ENCODE measurements at places on chromosomes 6 and 20.

DNA sequence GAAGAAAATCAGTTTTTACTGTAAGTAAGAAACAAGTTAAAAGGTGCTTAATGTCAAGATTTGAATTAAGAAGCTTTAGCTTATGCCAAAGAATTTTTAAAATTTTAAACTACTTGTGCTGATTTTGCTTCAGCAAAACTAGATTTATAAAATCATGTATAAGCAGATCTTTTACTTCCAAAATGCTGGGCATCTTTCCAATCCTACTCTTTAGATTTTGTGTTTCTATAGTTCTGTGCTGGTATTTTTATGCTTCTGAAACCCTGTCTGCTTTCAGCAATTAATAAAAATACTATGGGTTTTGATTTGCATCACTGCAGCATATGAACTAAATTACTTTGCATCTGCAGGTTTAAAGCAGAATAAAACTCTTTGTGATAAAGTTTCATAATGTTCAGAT, 238.6 kb upstream of the RNF217 start:
- DNase-seq = no peak

- no peak for DNase-seq
Observed at GRCh38 chr6:158869826-158870648, 50.9 kb upstream of the EZR start.

DNA sequence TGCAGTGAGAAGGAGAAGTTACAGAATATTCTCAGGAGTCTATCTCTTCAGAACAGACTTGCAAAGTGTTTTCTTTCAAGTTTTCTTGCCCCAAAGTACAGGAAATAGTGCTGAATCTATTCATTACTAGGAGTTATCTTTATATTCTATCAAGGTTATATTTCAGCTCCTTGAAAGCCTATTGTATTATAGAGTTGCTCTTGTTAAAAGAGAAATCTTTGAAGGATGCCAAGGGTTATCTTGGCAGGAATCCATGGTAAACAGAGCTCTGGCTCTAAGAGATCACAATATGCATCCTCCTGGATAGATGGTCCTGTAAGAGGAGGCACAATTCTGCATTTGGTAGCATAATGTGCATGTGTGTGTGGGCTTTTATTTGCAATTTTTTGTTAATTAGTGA, 21.2 kb upstream of the SNRPB2 start:
- DNase-seq = no peak

DNA sequence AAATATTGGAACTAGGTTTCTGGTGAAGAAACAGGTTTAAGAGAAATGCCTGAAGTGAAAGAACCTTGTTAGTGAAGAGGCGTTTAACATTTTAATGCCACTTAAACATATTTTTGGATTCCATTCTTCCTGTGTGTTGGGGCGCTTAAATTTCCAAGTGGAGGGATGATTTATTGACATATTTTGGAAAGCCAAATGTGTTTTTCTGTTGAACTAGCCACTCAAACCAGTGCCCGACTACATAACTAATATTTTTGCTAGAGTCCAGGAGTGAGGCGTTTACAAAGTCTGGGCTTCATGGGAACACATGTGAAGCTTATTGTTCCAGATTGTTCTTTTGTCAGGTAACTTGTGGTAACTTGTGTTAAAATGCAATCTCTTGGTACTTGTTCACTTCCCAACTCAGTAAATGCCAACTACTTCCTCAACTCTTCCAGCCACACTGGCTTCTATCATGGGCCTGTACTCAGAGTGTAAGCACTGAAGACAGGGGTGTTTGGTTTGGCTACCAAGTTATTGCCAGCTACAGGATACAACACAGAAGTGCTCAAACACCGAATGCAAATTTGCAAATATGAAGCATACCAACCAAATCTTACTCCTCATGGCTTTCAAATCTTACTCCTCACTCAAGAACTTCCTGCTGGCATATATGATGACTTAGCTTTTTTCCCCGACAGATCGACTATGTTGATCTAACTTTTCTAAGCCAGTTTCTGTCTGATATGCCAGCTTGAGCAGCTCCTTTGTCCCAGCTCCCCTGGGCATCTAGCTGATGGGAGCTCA, 2.0 kb upstream of the ZNFX1 start:
- DNase-seq = no peak

- DNase-seq = no peak
Observed at GRCh38 chr20:53626584-53626983, 32.9 kb upstream of the ZNF217 start.

GRCh38 chr6:163356324-163356723, 58.2 kb upstream of the QKI start:
- DNase-seq = peak; percentile 88

GRCh38 chr6:65637289-65638046, 69.6 kb downstream of the EYS start:
- DNase-seq = no peak

DNA sequence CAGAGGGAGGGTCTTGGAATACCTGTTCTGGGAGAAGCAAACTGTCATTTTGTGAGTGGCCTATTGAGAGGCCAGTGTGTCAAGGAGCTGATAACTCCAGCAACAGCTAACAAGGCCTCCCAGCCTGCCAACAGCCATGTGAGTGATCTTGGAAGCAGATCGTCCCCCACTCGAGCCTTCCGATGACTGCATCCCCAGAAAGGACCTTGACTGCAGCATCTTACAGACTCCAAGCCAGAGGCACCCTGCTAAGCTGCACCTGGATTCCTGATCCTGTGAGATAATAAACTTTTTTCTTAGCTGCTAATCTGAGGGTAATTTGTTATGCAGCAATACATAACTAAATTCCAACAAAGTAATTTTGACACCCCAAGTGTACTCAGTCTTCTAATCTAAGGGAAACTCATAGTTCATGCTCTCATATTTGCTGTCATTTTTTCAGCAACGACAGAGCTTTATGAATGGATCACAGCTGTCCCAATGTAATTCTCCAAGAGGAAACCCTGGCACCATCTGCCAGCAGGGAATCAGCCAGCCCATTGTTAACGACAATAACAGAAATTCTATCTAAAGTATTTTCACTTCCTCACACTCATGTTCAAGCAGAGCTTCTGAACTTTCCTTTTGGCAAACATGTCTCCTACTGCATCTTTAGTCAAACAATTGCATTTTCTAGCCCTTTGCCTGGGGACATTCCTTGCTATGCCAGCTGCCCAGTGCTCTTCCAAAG, 470.2 kb upstream of the BTBD3 start:
- DNase-seq = no peak

GRCh38 chr6:98779618-98780017, 54.8 kb upstream of the POU3F2 start:
- DNase-seq = no peak

GRCh38 chr6:150183105-150183504, 40.3 kb downstream of the PPP1R14C start:
- no peak for DNase-seq

DNA sequence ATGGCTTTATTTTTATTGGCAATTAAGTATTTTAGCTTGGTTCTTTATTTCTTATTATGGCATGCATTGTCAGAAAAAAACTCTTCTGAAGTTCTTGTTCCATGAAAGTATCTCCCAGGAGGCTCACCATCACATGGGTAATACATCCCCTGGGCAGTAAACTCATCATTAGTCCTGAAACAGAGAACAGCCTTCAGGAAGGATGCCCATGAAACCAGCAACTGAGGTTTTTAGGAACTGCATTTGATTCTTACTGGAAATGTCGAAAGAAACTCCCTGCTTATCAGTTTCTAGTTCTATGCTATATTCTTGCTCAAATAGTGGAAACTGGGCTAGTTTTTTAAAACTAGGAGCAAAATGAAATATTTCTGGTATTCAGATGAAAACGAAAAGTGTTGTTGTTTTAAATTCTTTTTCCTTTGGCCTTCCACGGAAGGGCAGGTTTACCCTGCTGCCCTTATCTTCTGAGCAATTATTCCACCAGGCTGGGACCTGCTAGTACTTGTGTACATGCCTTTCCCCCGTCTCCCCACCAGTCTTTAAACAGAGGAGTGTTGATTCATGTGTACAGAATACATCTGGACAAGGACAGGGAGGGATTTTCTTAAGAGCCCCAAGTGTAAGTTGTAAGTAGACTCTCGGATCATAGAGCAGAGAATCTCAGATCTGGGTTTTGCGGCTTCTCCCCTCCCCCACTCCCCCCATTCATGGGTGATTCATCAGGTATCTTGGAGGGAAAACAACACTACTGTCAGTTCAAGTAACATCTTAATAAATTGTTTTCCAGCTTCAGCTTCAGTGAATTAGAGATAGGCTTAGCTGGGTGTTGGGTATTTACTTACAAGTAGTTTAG, 81.5 kb downstream of the RTN4IP1 start:
- no peak for DNase-seq

GRCh38 chr6:122130026-122130348, 269.5 kb upstream of the HSF2 start:
- no peak for DNase-seq

GRCh38 chr6:2959909-2960719, 11.3 kb downstream of the SERPINB6 start:
- no peak for DNase-seq

DNA sequence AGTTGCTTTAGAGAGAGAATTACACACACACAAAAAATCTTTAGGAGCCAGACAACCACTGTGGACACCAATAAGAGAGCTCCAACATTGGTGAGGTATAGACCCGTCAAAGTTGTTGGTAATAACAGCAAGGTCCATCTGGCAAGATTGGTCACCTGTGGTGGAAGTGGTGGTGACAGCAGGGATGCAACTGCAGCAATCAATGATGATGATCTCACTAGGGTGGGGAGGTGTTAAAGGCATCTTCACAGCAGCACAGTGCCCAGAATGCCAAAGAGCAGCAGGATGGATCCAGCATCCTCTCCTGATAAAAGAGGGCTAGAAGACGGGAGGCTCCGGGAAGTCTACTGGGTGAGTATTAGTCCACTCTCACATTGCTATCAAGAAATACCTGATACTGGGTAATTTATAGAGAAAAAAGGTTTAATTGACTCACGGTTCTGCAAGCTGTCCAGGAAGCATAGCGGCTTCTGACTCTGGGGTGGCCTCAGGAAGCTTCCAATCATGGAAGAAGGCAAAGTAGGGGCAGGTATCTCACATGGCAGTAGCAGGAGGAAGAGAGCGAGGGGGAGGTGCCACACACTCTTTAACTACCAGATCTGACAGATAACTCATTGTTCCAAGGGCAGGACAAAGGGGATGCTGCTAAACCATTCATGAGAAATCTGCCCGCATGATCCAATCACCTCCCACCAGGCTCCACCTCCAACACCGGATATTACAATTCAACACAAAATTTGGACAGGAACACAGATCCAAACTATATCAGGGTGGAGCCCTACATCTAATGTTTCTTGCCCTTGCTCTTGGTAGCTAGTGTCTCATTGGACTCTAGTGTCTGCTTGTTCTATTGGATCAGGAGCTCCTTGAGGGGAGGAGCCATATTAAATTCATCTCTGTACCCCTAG, 48.9 kb downstream of the KLHL31 start:
- DNase-seq = no peak

DNA sequence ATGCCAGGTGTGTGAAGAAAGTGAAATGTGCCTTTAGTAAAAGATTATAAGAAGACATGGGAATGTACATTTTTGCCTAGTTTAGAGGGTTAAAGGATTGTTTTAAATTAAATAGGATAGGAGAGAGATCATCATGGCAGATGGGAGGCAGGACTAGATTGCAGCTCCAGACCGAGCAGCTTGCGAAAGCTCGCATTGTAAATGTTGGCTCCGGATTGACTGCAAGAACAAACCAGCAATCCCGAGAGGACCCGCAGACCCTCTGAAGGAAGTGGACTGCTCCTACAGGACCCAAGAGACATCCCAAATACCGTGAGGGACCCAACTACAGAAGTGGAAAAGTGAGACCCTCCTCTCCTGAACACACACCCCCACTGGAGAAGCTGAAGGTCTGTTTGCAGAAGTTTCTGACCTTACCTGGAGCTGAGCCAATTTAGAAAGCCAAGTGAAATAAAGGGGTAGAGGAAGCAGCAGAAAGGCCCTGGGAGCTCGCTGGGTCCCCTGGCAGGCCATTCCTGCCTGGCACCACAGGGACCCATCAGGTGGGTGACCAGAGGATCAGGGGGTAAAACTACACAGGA, 30.0 kb upstream of the TPD52L1 start:
- no peak for DNase-seq

- DNase-seq = no peak
Observed at GRCh38 chr20:49562311-49563014, 5.5 kb downstream of the PTGIS start.

- no peak for DNase-seq
Observed at GRCh38 chr6:6008089-6008647, 1.4 kb upstream of the NRN1 start.

DNA sequence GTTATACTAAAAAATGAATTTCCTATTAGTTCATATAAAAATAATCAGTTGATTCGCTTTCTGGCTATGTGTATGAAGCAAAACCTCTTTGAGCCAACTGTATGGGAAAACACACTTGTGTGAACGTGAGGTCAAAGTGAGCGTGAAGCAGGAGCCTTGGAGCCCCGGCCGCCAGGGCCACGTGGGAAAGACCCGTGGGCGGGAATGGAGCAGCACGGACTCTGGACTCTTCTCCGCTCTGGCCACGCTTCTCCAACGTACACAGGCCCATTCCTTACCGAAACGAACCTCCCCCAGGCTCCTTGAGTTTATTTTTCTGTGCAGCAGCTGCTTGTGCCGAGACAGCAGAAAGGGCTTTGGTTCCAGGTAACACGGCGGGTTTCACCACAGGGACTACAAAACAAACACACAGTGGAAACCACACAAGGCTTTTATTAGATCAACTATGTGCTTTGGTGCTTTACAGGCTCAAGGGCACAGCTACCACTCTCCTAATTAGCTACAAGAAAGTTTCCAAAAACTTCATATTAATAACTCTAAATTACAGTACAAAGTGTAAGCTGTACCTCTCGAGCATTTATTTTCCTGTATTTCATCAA, 62.7 kb downstream of the TAF4 start:
- DNase-seq = no peak

DNA sequence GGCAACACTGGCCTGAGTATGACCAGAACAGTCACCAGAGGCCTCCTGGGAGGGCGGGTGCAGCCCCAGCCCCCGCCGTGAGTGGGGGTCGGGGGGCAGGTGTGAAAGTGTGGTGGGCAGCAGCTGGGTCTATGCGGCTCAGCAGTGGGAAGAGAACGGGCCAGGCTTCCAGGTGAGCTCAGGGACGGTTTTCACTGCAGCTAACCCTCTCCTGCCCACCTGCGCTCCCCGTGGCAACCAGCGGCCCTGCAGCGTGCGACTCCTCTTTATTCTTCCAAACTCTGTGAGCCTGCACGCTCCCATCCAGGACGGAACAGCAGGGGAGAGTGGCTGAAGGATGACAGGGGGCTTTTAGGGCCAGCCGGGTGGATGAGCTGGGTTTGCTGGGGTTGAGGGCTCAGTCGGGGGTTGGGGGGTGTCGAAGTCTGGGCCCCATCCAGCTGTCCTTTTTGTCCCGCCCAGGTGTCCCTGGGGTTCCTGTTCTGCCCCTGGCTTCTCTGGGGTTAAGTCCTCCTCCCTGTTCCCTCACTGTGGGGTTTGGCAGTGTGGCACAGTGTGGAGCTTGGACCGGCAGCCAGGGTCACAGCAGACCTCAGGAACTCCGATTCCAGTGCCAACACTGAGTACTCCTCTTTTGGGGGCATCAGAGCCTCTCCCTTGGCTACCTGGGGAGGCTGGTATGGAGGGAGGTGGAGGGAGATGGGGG, 859 bp upstream of the BIRC7 start:
- DNase-seq = no peak
